A172 (cell line): ENCODE measurements at places on chromosomes 2 and 18. TPM values are rescaled to one million over a fixed set of nuclear protein-coding genes. Genes with fewer than 3 reads are reported as not detected.

DNA sequence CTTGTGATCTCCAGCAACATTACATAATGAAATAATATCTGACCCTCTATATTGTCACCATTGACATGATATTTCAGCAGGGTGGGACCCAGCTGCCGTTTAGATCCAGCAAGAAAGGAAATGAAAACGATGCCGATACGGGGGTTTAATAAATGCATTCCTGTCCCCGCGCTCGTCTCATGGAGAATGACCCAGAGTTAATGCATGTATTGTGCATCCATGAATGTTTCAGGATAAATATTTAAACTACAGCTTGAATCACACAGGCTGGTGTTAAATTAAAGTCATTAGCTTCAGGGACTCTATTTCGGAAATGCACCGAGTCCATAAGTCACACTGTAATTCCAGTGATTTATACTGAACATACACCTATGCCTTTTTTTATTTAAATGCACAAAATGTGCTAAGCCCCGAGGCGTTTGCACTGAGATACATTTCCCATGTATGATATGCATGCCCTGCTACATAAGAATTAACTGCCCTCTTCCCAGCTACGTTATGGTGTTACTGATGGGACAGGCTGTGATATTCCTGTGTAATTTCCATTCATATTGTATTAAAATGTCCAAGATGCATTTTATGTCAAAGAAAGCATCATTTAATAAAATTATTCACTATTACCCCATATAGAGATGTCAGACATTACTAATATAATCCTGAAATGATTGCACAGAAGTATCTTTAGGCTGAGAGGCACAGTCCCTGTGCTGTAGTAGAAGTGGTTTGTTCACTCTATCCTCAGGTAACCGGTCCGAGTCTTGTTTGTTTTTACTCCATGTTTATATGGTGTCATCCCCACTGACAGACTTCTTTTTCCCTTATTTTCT is 109.3 kb upstream of the ZNF516 start:
- no peak for DNase-seq

ALPP gene
- 0.84 and 2.1 TPM in 2 replicates for total RNA-seq

UGT1A10 gene
- total RNA-seq = not detected in 2 replicates

GRCh38 chr18:58947136-58947732 is 82.6 kb downstream of the ZNF532 start:
- no peak for DNase-seq

GRCh38 chr2:178136321-178137025 is 24.2 kb downstream of the RBM45 start:
- no peak for DNase-seq

DNA sequence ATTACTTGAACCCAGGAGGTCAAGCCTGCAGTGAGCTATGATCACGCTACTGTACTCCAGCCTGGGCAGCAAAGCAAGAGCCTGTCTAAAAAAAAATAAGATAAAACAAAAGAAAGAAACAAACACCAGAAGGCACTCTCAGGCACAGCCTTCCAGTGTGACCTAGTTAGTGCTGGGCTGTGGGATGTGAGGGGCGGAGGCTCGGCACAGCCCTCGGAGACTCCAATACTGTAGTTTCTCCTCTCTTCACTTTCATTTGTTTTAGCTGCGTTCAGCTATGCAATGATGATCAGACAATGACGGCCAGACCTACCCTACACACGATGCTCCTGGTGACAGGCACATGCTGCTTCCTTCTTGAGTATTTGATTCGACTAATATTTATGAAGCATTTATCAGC is 127.7 kb downstream of the SOCS6 start:
- DNase-seq = no peak

ASPRV1 gene
- total RNA-seq = 0.10 TPM in 1 of 2 replicates, not detected in the other

GRCh38 chr2:234437642-234438304 is 59.1 kb downstream of the ARL4C start:
- DNase-seq = no peak

RFTN2 gene
- 0.12 TPM in 1 of 2 replicates, not detected in the other for total RNA-seq

ZBTB7C gene
- 1.4 and 3.4 TPM in 2 replicates for total RNA-seq
